ENCODE measurements at places on chromosomes 16 and 17.
A peak's percentile ranks its signal among the peaks of the same experiment; 100 is the strongest.

GRCh38 chr17:65294181-65294719 is 157.1 kb downstream of the RGS9 start:
- DNase-seq = peak; percentile 24

DNA sequence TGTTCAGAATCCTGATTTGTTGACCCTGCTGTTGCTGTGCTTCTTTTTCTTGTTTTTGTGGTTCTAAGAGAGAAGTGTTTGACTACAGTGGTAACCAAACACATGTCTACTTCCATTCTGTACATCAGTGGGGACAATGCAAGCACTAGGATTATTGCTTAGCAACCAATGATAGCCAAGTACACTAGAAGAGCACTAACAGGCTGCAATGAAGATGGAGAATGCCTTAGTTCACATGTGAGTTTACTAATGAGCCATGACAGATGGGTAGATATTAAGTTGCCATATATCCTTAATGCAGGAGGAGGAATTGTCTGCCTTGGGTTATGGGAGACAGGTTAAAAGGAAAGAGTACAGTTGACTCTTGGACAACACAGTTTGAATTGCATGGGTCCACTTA is 8.3 kb downstream of the EFCAB5 start:
- DNase-seq = no peak

- no peak for DNase-seq
Observed at GRCh38 chr17:6914711-6915110, 81.1 kb upstream of the ALOX12 start.

DNA sequence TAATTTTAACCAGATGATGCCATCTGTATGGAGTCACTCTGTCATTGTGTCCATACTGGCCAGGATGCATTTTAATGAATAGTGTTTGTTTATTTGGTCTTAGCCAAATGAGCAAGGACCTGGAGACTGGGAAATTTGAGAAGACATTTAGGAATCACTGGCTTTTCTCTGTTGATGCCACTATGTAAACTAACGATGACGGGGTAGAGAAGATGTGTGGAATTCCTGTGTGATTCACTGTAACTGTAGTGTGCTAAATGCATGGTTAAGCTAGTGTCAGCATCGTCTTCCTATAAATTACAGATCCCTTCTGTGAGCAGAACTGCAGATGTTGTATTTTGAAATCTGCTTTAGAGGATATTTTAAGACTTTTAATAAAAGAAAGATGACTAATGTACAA is 66.6 kb downstream of the NOS2 start:
- no peak for DNase-seq

- no peak for DNase-seq
Observed at GRCh38 chr16:19822533-19822932, 62.1 kb downstream of the GPRC5B start.

DNA sequence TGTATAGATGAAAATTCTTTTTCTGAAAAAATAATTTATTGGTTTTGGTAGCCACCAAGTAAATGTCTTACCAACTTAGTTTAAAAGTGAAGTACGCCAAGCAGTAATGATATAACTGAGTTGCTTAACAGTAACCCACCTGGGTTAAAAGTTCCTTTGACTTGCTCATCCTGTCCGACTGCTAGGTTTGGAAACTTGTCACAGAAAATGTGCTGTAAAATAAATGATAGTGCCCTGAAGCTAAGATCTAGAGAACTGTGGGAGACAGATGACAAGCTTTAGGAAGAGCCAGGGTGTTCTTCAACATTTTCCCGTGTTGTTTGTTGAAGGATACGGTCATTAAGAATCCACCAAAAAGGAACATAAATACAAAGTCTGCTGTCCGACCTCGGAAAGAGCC is 5.0 kb downstream of the DERL2 start:
- no peak for DNase-seq

GRCh38 chr16:27906883-27907282 is 156.6 kb downstream of the GSG1L start:
- no peak for DNase-seq

- no peak for DNase-seq
Observed at GRCh38 chr17:45263477-45263860, 1.6 kb upstream of the SPATA32 start.

DNA sequence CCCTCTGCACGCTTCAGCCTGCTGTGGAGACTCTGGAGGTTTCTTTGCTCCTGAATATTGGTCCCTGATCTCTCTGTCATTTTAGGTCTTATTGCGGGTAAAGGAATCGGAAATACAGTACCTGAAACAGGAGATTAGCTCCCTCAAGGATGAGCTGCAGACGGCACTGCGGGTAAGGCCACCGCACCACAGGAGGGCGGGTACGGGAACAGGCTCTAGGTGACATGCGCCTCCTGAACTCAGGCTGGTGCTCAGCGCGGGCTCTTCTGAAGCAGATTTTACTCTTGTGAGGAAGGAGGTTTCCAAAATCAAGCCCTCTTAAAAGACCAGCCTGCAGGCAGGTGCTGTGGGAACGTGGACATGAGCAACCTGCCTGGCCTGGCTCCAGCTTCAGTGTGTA is 29.8 kb downstream of the PLD6 start:
- no peak for DNase-seq

- DNase-seq = peak; percentile 33
Observed at GRCh38 chr17:55421179-55421934, at the start of gene MMD. Gene MMD (minus strand): TSS chr17:55421835. CDS start chr17:55421695, 140 bp downstream.

DNA sequence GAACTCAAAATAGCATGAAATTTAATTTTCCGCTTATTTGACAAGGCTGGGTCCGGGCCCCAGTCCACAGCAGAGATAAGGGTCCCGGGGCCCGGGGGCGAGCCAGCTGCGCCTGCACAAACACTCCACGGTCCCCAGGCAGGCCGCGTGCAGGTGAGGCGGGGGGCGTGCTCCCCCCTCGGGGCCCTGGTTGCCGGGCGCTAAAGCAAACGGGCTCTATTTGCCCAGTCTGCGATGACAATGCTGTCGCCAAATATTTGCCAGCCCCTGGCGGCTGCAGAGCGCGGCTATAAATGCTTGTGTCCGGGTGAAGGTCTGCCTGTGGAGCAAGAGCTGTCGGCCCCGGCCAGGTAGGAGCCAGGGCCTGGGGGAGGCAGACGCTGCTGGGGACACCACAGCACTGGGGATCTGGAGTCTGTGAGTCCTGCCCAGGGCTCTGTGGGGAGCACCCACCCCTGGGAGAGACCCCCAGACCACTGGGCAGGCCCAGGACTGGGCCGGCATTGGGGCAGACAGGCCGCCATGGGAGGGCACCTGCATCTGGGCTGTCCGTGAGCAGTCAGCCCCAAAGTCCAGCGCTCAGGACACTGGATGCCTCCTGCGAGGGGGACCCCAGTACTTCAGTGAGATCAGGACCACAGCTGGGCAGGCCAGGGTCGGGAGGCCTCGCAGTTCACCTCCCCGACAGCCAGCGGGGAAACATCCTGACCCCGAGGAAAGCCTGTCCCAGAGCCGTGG is at the start of gene PERCC1:
Gene PERCC1 (plus strand): TSS at position 320 of the 738 bp plus-strand sequence. CDS start 1,516 bp downstream, outside the sequence.
- DNase-seq = no peak

GRCh38 chr17:9230346-9230745 is 209.0 kb downstream of the NTN1 start:
- DNase-seq = no peak

DNA sequence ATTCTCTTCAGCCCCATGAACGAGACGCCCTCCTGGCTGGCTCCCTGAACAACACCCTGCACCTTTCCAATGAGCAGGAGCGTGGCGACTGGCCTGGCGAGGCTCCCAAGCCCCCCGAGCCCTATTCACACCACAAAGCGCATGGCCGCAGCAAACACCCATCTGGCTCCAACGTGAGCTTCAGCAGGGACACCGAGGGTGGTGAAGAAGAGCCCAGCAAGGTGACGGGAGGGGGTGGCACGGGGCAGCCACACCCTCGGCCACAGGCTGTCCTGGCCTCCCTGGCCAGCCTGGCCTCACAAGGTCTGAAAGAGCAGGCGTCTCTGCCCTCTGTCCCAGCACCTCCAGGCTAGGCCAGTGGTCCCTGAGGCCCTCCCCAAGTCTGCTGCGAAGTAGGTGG is 23.7 kb downstream of the CASKIN2 start:
- no peak for DNase-seq

GRCh38 chr16:65984296-65984695 is 382.2 kb upstream of the CDH5 start:
- no peak for DNase-seq

GRCh38 chr17:82849076-82849945 is 9.5 kb upstream of the ZNF750 start:
- no peak for DNase-seq

- no peak for DNase-seq
Observed at GRCh38 chr16:51045186-51045585, 105.9 kb downstream of the SALL1 start.

- no peak for DNase-seq
Observed at GRCh38 chr17:10718547-10718946, 11.3 kb downstream of the TMEM220 start.

GRCh38 chr16:46871597-46871996 is 12.6 kb upstream of the GPT2 start:
- DNase-seq = no peak

- no peak for DNase-seq
Observed at GRCh38 chr16:57485091-57485915, 990 bp downstream of the DOK4 start.

DNA sequence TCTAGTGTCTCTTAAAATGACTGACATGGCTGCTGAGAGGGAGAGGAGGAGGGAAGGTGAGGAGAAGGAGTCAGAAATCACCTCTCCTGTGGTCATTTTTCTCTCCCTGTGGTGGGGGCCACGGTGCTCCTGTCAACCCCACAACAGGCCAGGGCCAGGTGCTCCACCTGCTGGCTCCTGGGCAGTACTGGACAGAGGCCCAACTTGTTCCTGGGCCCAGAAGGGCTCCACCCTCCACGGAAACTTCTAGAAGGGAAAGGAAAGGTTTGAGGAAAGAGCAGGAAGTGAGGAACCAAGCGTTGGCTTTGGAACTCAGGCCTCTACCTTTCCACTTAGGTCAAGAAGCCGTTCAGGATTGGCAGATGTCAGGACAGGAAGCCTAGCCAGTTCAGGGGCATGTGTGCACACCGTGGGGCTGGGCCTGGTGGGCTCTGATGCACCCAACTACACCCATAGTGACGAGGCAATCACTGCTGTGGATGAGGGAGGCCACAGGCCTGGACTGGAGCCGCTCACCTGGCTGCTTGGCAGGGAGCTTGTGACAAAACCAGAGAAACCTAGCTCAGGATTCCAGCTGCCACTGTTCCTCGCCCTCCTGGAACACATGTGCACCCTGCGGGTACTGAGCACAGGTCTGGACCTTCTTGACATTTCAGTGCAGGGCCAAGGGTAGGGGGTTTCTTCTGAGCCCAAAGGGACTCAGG is 36.1 kb downstream of the WNT3 start:
- DNase-seq = no peak

GRCh38 chr16:424033-424622 is 1.3 kb upstream of the RAB11FIP3 start:
- no peak for DNase-seq
